ENCODE measurements at places on chromosomes 3 and 15. TPM values are rescaled to one million over a fixed set of nuclear protein-coding genes. Genes with fewer than 3 reads are reported as not detected.

DNA sequence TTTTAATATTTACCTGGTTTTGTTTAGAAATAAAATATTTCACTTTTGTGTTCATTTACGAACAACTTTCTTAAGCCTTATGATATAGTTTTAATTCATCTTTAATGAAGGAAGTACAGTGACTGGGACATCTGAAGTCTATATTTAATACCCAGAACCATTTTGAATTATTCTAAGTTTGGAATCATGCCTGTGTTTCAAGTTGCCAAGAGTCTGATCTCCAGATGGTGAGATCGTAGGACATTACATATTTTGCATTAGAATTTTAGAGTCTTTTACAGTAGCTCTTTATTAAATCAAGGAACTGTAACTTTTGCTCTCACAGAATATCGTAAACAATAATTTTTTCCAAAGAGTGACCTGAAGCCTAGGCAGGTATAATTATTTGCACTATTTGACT lies 420.7 kb downstream of the SI start:
- DNase-seq: no peak

DNA sequence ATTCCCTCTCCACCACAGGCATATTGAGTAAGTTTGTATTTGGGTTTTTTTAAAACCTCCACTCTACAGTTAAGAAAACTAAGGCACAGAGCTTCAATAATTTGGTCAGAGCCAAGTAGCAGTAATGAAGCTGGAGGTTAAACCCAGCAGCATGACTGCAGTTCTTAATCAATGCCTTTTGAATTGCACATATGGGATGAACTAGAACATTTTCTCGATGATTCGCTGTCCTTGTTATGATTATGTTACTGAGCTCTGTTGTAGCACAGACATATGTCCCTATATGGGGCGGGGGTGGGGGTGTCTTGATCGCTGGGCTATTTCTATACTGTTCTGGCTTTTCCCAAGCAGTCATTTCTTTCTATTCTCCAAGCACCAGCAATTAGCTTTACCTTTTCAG lies 1.6 kb upstream of the CCR5 start:
- DNase-seq: no peak

DNA sequence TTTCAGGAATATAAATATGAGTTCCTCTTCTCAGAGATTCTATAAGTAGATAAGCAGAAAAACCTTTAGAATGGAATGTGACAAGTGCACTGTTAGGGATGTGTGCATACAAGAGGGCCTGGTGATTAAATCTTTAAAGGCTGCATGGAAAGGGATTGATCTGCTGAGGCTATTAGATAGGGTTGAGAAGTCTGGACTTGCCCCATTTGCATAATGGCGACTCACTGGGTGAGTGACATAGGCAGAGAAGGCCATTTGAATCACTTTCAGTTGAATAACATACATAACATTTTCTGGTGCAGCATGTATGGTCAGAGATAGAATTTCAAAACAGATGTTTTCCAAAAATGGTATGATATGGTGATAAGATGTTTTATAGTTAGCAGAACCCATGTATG lies 156.9 kb downstream of the ZNF621 start:
- DNase-seq: no peak

- DNase-seq: no peak
Observed at GRCh38 chr3:179037351-179037750, 34.3 kb downstream of the ZMAT3 start.

GRCh38 chr3:8458238-8458661 lies 43.4 kb upstream of the LMCD1 start:
- no peak for DNase-seq

DNA sequence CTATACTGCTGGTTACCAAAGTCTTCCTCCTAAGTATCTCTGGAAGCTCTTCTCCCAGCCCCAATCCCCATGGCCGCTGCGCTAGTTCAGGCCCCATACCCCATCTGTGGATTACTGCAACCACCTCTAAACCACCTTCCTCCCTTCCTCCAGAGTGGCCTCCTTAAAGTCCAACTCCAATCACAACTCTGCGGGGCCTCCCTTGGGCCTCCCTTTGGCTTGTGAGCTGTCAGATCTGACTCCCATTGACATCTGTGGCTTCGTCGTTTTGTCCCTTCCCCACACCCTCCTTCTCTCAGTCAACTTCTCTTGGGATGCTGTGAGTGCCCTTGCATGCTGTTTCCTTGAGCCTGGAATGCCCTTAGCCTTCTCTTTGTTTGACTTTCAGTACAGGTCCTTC lies 9.3 kb upstream of the HRH1 start:
- no peak for DNase-seq

The DLL4 gene
- total RNA-seq: 18.1 TPM

The MBD4 gene
- total RNA-seq: 29.9 TPM

The TXNRD3 gene
- total RNA-seq: 12.6 TPM

- peak; percentile 40 for DNase-seq
Observed at GRCh38 chr15:49902685-49903501, 216.1 kb downstream of the ATP8B4 start.

DNA sequence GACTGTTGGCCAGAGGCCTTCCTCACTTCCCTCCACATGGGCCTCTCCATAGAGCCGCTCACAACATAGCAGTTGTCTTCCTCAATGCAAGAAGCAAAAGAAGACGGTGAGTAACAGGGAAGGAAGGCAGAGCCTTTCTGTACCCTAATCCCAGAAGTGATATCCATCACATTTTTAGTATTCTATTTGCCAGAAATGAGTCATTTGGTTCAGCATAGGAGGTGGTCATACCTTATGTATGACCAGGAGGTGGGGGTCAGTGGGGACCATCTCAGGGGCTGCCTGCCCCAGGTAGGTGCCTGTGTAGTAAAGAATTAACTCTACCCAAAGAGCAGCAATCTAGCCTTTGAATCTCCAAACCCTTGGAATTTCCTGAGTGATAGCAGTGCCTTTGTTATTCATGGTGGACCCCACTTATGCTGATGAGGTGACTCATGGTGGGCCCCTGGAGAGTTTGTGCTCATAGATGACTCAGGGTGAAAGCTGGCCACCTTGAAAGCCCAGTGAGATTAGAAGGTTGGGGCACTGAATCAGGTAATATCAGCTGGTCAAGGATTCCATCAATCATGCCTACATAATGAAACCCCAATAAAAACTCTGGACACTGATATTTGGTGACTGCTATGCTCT lies 323.9 kb upstream of the IGF1R start:
- DNase-seq: no peak

DNA sequence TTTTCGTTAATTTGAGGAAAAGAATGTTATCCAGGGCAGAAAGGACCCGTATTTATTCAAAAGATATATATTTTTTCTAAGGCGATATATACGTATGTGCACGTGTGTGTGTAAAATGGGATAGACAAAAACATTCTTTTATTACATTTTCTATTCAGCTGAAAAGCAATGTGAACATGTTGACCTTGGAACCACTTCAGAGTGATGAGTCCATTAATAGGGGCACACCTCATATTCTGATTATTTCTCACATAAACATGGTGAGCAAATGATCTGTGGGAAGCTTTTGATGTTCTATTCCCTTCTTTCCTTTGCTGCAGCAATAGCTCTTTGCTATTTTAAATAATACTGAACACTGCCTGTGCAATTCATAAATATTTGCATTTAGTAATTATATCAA lies 87.6 kb downstream of the SYNPR start:
- DNase-seq: no peak

Measured in left lung (tissue), 14 donors.